Tibial nerve (tissue), 4 donors: ENCODE measurements at places on chromosomes 4 and X. TPM values are rescaled to one million over a fixed set of nuclear protein-coding genes. Genes with fewer than 3 reads are reported as not detected.

The S100P gene
- not detected for total RNA-seq

The BMPR1B gene
- 24.7 TPM for total RNA-seq

The SHOX gene
- 1.8 TPM for total RNA-seq

The IGFBP7 gene
- total RNA-seq, result 1,415 TPM

The GAGE12E gene
- total RNA-seq, result not detected

The SSX4 gene
- total RNA-seq, result not detected

The GPC3 gene
- total RNA-seq, result 60.5 TPM

The INTS6L gene
- 12.9 TPM for total RNA-seq

The CCNG2 gene
- 25.1 TPM for total RNA-seq

The LINC00632 gene
- total RNA-seq, result 114 TPM

The SLC25A43 gene
- 37.8 TPM for total RNA-seq

DNA sequence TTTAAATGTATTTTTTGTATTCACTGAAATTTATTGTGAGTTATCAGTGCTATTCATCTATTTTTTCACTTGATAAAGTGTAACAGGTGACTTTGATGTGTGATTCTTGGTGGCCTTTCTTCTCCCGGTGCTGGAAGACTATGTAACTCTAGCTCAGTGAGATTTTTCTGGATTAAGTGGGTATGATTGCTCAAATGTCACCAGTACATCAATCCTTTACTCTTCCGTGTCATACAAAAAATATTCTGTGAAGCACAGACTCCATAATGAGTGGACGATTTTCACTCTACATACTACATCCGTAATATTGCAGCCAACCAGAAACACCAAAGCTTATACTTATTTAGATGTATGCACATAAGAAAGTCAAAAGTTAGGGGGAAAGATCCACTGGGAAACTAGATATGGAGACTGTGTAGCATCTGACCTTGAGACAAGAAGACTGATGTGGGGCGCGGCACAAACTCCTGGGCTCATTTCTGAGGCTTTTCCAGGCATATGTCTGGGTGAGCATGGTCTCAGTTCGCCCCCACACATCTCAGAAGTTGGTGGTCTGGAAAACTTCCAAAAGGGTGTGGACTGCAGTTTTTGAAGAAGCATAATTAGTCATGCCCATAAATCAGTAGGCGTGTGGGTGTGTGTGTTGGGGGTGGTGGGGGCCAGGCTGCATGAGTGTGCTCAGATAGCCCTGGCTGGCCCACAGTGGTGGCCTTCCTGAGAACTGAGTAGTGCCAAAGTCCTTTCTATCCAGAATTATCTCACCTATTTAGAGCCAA is 53.9 kb upstream of the TENM3 start:
- H3K27me3 ChIP-seq, result no peaks in the 10 kb centered on the region
- no peak overlapping the region for H3K4me3 ChIP-seq
- no peak for DNase-seq
- H3K27ac ChIP-seq, result no peak overlapping the region
- H3K36me3 ChIP-seq, result no peaks in the 10 kb centered on the region
- no peaks in the 10 kb centered on the region for H3K4me1 ChIP-seq

DNA sequence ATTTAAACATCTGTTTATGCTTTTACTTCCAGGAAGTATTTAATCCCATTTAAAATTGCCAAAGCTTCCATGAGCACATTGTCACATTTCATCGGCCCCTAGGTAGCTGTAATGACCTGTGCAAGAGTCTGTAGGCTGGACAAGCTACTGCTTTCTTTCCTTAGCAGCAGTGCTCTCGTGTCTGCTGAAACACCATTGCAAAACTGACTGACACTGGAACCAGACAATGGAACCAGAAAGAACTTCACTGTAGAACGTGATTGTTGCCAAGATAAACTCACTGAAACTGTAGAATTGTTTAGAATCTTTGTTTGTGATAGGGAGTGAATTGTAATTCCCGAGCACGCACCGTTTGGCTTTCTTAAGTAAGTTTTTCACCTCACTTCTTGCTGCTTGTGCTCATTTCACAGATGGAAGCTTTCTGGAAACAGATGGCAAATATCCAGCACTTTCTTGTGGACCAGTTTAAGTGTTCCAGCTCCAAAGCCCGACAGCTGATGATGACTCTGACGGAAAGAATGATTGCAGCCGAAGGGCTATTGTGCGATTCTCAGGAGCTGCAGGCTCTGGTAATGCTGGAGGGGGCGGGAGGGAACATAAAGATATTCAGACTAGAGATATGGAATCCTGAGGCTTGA is 36.9 kb downstream of the EVC start:
- no peak overlapping the region for H3K4me3 ChIP-seq
- no peaks in the 10 kb centered on the region for H3K4me1 ChIP-seq
- no peaks in the 10 kb centered on the region for H3K36me3 ChIP-seq
- DNase-seq, result peak; percentile 45

DNA sequence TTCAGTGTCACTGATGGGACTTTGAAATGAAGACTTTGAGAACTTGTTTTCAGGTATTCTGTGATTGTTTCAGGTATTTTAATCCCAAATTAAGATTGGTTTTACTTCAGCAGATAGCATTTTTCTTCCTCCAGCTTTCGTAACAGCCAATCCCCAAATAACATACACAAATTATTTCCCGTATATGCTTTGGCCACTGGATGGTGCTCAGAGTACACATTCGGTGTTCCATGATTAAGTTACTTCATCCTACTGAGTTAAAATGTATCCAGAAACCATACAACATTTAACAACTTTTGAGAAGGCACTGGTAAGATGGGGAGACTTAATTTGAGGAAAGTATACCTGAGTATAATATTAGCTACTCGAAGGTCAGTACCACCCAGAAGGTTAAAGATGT is 233.4 kb upstream of the FAM47A start:
- no peak overlapping the region for H3K4me3 ChIP-seq
- DNase-seq, result no peak
- no peaks in the 10 kb centered on the region for H3K4me1 ChIP-seq
- H3K27me3 ChIP-seq, result no peaks in the 10 kb centered on the region

- no peak for DNase-seq
- H3K27me3 ChIP-seq, result no peaks in the 10 kb centered on the region
- H3K4me1 ChIP-seq, result no peaks in the 10 kb centered on the region
- H3K36me3 ChIP-seq, result no peaks in the 10 kb centered on the region
These were observed 64.2 kb upstream of the ZNF518B start for GRCh38 chr4:10521424-10521823.

DNA sequence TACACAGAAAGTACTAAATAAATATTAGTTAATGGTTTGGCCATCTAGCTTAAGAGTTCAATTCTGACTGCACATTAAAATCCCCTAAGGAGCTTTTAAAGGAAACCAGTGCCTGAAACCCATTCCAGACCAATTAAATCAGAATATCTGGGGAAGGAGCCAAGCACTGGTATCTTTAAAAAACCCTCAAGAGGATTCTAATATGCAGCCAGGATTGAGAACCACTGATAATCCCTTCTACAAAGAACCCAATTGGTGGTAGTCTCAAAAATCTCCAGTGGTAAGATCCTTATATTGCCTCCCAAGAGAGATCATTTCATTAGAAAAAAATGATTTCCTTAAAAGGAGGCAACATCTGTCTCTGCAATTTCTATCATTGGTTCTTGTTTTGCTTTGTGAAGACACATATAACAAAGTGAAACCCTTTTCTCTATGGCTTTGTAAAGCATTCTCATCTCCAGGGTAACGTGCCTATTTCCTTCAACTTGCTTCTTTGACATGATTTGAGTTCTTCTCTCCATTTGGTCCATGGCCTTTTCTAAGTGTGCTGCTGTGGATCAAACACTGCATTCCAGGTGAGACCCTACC is 3.5 kb downstream of the GPR34 start:
- H3K27me3 ChIP-seq, result peaks cover 3% of the 10 kb centered on the region
- no peaks in the 10 kb centered on the region for H3K36me3 ChIP-seq
- peak overlapping the region; percentile 12 for H3K4me3 ChIP-seq
- H3K27ac ChIP-seq, result no peak overlapping the region
- no peaks in the 10 kb centered on the region for H3K4me1 ChIP-seq

DNA sequence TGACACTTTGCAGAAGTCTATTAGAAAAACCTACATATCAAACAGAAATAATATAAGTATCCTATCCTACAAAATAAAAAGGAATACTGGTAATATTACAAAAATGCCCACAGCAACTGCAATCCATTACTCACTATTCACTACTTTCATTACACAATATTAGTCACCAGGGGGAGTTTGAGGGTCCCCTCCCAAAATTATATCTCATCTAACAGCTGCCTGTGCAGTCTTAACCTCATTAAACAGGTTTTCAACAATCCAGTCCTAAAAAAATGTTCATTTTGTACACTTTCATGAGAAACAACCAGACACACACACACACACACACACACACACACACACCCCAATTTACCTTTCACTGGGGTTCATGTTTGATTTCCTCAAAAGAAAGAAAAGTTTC is 2.9 kb downstream of the CLOCK start:
- no peaks in the 10 kb centered on the region for H3K27me3 ChIP-seq
- DNase-seq, result no peak
- peaks cover 10% of the 10 kb centered on the region for H3K4me1 ChIP-seq
- H3K36me3 ChIP-seq, result no peaks in the 10 kb centered on the region

DNA sequence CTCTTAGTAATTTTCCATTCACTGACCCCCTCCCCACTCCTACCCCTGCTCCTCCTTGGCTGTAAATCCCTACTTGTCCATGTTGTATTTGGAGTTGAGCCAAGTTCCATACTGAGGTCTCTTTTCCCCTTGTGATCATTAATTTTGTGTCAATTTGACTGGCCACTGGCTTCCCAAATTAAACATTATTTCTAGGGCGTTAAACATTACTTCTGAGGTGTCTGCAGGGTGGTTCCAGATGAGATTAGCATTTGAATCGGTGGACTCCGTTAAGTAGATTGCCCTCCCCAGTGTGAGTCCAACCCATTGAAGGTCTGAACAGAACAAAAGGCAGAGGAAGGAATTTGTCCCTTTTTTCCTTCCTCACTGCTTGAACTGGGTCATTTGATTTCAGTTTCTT is 25.7 kb downstream of the SLC39A8 start:
- H3K36me3 ChIP-seq, result no peaks in the 10 kb centered on the region
- no peak overlapping the region for H3K4me3 ChIP-seq
- H3K27ac ChIP-seq, result no peak overlapping the region

DNA sequence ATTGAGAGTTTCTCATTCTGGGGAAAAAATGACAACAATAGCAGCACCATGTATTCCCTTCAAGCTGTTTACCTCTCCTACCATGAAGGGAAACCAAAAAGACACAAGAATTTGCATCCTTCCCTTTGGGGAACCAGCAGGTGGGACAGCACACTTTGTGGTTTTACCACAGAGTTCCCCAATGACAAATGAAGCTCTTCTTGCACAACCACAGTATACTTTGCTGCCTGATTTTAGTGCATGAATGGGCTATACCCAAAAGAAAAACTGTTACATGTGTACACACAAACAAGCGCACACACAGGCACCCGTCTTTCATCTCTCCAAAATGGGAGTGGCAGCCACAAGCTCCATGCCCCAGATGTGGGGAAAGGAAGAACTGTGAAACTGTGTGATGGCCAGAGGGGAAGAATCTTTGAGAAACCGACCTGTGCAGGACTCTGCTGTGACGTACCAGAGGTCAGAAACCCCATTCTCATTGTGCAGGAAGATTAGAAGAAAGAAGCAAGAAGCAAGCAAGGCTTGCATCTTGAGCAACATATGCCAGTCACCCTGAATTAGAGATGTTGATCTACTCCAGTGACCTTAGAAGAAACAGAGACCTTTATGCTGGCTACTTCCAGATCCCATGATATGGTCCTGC is 2.7 kb upstream of the MAML3 start:
- H3K27me3 ChIP-seq, result no peaks in the 10 kb centered on the region
- no peak overlapping the region for H3K4me3 ChIP-seq
- no peaks in the 10 kb centered on the region for H3K4me1 ChIP-seq
- no peaks in the 10 kb centered on the region for H3K36me3 ChIP-seq
- no peak for DNase-seq
- H3K27ac ChIP-seq, result no peak overlapping the region

DNA sequence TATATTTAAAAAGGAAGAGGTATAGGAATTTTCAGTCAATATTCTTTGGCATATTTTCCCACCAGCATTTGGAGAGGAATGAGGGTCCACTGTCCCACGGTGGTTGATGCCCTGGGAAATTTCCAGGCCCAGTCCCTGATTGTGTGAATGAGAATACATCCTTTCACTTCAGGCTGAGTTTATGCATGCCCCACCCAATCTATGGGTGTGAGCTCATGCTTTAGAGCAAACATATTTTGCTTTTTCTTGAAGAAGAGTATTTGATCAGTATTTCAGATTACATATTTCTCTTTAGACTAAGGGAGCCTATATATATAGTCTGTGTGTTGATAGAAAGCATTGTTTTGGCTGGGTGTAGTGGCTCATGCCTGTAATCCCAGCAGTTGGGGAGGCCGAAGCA is 77.2 kb downstream of the REPS2 start:
- H3K4me3 ChIP-seq, result no peak overlapping the region
- H3K36me3 ChIP-seq, result no peaks in the 10 kb centered on the region
- no peak overlapping the region for H3K27ac ChIP-seq
- no peak for DNase-seq

GRCh38 chr4:123893011-123893981 is 496.7 kb downstream of the SPRY1 start:
- H3K4me1 ChIP-seq, result peaks cover 5% of the 10 kb centered on the region
- peak overlapping the region; percentile 13 for H3K27ac ChIP-seq
- H3K36me3 ChIP-seq, result no peaks in the 10 kb centered on the region
- DNase-seq, result peak; percentile 23

DNA sequence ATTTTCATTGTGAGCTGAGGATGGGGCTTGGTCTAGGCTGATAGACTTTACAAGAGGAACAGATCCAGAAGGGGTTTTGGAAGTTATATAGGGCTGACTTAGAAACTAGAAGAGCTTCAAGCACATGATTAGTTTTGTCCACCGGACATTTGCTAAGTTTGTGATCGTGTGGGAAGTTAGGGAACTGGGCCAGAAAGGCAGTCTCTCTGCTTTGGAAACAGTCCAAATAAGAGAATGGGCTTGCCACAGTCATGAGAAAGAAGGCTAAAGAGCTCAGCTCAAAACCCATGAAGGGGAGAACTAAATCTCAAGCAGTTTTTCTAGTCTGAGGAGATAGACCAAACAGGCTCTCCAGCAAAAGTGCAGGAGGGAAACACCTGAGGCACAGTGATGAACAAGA is 67.8 kb downstream of the ZNF674 start:
- H3K4me3 ChIP-seq, result no peak overlapping the region
- no peaks in the 10 kb centered on the region for H3K36me3 ChIP-seq
- H3K27ac ChIP-seq, result no peak overlapping the region
- no peak for DNase-seq
- H3K4me1 ChIP-seq, result peaks cover 9% of the 10 kb centered on the region
